ENCODE measurements at places on chromosomes 12 and 14. TPM values are rescaled to one million over a fixed set of nuclear protein-coding genes. Genes with fewer than 3 reads are reported as not detected.

- DNase-seq: no peak
These were observed 34.9 kb downstream of the SYNE3 start for GRCh38 chr14:95481391-95482022.

- no peak for DNase-seq
These were observed 141.3 kb upstream of the PLEKHG7 start for GRCh38 chr12:92561543-92561899.

- DNase-seq: no peak
These were observed 45.1 kb upstream of the CPM start for GRCh38 chr12:68977909-68978610.

Gene TAC3
- polyA plus RNA-seq: 2.2 TPM

Gene MED13L
- polyA plus RNA-seq: 80.4 TPM

Gene STAT6
- 134 TPM for polyA plus RNA-seq

All from renal pelvis (tissue), 12 donors.